Motor neuron (in vitro differentiated cells): ENCODE measurements at places on chromosomes 16 and 17.

- ATAC-seq = peak; percentile 90
Observed at GRCh38 chr16:391885-392335, 5.1 kb upstream of the NME4 start.

DNA sequence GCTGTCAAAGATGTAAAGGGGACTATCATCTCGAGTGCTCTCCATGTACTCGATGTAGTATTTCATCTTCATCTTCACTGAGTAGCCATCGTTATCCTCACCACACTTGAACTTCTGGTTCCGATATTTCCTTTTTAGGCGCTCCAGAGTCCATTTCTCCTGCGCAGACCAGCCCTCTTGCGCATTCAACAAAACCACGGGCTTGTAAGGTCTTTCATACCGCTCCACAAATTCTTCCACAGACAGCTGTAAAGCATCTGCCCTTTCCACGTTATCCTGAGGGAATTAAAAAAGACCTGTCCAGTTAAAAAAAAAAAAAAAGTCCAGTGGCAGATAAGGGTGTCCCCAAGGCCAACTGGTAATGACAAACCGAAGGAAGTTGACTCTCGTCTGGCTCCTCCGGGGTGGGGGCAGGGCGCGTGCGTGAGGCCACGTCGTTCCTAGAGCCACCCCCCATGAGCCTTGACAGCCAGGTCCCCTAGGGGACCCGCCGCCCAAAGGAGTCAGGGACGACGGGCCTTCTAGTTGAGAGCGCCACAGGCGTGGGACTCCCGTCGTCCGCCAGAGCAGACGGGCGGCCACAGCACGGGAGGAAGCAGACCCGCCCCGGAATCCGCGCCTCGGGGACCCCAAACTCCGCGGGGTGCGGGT is 701 bp downstream of the JMJD6 start:
- peak; percentile 13 for ATAC-seq

- peak; percentile 81 for ATAC-seq
Observed at GRCh38 chr16:50259334-50260205, 6.8 kb upstream of the ADCY7 start.

DNA sequence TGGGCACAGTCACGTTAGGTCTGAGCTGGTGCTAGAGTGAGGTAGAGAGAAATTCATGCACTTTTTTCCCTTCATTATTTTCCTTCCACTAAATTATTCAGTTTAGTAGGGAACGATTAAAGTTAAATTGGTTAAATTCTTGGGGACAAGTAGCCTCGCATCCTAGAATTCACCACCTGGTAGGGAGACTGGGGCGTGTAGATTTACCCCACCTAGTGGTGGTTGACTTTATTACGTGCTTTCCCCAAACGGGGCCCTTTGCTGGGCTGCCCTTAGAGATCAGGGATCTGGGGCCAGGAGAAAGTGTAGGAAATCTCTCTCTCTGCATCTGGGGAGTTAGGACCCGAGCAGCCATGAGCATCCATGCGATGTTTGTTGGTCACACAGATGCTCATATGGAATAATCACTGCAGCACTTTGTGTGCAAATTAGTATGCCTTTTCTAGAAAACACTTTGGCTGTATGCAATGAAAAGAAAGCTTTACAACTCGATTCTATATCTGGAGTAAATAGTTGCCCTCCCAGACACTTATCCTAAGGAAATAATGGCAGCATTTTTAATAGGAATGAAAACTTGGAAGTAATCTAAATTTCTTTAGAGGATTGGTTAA is 107.0 kb downstream of the PLCG2 start:
- no peak for ATAC-seq

- ATAC-seq = no peak
Observed at GRCh38 chr16:75197522-75198134, 9.3 kb downstream of the CTRB2 start.

DNA sequence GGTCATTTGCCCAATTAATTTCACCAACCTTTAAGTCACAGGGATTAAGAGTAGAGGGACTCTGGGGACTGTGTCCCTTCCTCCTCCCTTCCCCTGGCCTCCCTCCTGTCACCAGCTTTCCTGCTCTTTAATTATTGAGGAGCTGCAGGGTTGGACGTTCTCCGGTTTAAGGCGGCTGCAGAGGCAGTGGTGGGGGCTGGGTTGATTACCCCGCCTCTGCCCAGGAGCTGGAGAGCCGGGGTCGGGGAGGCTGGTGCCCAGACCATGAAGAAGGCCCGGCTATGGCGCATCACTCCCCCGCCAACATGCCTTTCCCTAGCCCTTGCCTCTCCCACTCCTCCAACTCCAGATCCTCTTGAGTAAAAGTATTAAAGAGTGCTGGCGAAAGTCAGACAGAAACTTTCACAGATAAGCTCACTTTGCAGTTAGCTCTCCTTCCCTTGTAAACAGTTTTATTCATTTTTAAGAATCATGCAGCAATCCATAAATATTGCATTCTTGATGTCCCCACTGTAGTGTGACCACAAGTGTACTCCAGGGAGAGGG is 1.1 kb upstream of the FOXJ1 start:
- ATAC-seq = no peak
